ENCODE measurements at places on chromosomes 7 and 10. TPM values are rescaled to one million over a fixed set of nuclear protein-coding genes. Genes with fewer than 3 reads are reported as not detected.

Gene GSTO2
- total RNA-seq = 2.2 TPM

Gene TSC22D4
- total RNA-seq = 32.2 TPM

Gene HEPACAM2
- not detected for total RNA-seq

Gene UCMA
- not detected for total RNA-seq

Gene IGF2BP3
- total RNA-seq = 25.1 TPM

Gene KAZALD1
- total RNA-seq = 2.8 TPM

Gene SH3PXD2A
- total RNA-seq = 1.7 TPM

Gene CROT
- total RNA-seq = 7.3 TPM

Gene ARHGAP22
- 4.1 TPM for total RNA-seq

Gene TUBAL3
- total RNA-seq = 0.52 TPM

Gene PIP
- not detected for total RNA-seq

Gene FFAR4
- total RNA-seq = 0.31 TPM

Gene TAS2R41
- not detected for total RNA-seq

Gene GRIFIN
- not detected for total RNA-seq

Gene RBAK
- 7.1 TPM for total RNA-seq

Gene STEAP1
- total RNA-seq = 15.8 TPM

Gene PRKG1
- total RNA-seq = not detected

Gene NXPH1
- total RNA-seq = not detected

Gene CUBN
- 0.25 TPM for total RNA-seq

Gene GPR26
- not detected for total RNA-seq

Gene EVX1
- total RNA-seq = not detected

Gene EPO
- total RNA-seq = not detected

Gene HDAC9
- 0.29 TPM for total RNA-seq

Gene PTPN20
- total RNA-seq = 4.9 TPM

Gene SH2B2
- 2.7 TPM for total RNA-seq

Gene MRLN
- total RNA-seq = not detected

Gene FAM149B1
- 7.3 TPM for total RNA-seq

Gene H2BK1
- total RNA-seq = not detected

Gene SH2D4B
- total RNA-seq = not detected

All from A549 treated with DMSO at 1 μM for 4 hours (cell line).